ENCODE measurements at places on chromosomes 16 and 17.

GRCh38 chr17:82775001-82775823 lies 23.3 kb downstream of the TBCD start:
- no peak for DNase-seq

DNA sequence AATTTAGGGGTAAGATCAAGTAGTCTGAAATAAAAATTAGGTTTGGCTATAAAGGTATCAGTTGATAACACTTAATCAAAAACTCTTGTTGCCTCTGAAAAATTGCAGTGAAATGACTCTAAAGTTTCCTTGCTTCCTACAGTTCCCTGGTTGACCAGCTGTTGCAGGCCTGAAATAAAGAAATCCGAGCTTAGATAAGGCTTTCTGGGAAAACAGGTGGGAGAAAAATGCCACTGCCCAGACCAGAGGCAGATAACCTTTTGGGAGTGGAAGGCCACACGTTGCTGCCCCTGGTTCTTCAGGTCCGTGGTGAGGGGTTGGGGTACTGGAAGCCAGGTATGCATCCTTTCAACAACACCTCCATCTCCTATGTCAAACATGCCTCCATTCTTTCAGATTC lies 111.3 kb downstream of the HS3ST3A1 start:
- no peak for DNase-seq

DNA sequence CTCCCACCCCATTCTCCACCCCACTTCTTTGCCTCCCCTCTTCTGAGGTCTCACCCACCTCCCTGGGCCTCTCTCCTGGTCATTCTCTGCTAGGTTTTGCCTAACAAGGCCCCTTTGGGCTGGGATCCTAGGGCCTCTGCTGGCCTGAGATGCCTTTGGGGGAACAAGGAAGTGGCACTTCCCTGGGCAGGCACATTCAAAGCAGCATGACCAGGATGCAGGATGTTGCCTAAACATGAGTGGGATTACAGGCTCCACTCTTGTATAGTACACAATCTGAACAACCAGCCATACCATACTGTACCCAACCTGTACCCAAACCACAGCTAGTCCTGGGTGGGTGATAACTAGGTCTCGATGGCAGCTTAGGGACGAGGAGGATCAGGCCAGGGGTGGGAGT lies 9.0 kb downstream of the GALK1 start:
- no peak for DNase-seq

- DNase-seq: no peak
Measured at GRCh38 chr16:11131706-11132105, 124.3 kb downstream of the SOCS1 start.

DNA sequence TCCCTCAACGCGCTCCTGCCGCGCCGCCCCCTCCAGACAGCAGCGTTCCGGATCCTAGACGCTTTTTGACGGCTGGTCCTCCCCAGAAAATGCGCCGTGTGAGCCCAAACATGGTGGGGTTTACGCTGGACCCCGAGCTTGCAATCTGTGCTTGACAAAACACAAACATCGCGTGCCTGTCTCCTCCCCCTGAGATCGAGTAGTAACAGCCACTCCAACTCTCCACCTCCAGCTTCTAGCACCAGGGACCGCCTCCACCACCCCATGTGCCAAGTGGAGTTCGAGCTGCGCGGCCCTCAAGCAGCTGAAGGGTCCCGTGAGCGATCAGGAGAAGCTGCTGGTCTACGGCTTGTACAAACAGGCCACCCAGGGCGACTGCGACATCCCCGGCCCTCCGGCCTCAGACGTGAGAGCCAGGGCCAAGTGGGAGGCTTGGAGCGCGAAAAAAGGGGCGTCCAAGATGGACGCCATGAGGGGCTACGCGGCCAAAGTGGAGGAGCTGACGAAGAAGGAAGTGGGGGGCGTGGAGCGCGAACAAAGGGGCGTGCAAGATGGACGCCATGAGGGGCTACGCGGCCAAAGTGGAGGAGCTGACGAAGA lies 656 bp upstream of the GEMIN4 start:
- no peak for DNase-seq
